ENCODE measurements at places on chromosomes 12 and 14.
A peak's percentile ranks its signal among the peaks of the same experiment; 100 is the strongest.

GRCh38 chr12:105212438-105212837 lies 23.5 kb downstream of the APPL2 start:
- DNase-seq = peak; percentile 100

DNA sequence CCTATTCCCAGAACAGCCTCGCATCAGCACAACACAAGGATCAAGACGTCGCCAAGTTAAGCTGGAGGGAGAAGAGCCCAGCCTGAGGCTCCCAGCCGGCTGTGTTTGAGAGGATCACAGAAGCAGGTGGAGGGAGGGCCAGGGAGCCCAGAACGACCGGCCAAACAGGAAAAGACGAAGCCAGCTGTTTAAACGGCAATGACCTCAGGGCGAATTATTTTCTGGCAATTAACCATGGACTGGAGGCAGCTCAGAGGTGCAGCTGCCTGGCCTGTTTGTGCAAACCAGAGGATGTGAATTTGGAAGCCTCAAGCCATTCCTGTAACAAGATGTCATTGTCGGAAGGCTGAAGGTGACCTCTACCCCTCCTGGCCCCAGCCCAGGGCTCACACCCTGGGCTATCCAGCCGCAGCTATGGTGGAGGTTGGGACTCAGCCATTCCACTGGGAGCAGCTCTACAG lies 175.8 kb upstream of the PRMT8 start:
- no peak for DNase-seq

DNA sequence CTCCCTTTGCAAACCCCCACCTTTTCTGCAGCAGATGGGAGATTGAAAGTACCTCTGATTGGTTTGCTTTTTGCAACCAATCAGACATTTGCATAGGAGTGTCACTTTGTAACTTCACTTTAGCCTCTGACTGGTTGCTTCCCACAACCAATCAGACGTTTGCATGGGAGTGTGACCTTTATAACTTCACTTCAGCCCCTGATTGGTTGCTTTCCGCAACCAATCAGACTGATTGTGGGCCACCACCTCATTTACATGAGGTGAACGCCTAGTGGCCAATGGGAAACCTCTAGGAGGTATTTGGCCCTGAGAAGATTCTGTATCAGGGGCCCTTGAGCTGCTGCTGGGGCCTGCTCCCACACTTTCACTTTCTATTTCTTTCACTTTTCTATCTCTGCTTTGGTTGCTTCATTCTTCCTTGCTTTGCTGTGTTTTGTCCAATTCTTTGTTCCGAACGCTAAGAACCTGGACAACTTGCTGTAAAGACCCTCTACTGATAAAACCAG lies 106.0 kb upstream of the PRICKLE1 start:
- DNase-seq = no peak

- no peak for DNase-seq
Observed at GRCh38 chr14:75259510-75259855, 19.1 kb upstream of the FOS start.

GRCh38 chr12:66859751-66860440 lies 181.0 kb upstream of the GRIP1 start:
- no peak for DNase-seq

GRCh38 chr14:101561145-101561896 lies at the start of gene DIO3:
Gene DIO3 (plus strand): TSS chr14:101561495.
- no peak for DNase-seq

GRCh38 chr12:120849765-120850164 lies 54.4 kb downstream of the SPPL3 start:
- peak; percentile 48 for DNase-seq

- DNase-seq = no peak
Observed at GRCh38 chr12:97276661-97277429, 185.8 kb upstream of the RMST start.

DNA sequence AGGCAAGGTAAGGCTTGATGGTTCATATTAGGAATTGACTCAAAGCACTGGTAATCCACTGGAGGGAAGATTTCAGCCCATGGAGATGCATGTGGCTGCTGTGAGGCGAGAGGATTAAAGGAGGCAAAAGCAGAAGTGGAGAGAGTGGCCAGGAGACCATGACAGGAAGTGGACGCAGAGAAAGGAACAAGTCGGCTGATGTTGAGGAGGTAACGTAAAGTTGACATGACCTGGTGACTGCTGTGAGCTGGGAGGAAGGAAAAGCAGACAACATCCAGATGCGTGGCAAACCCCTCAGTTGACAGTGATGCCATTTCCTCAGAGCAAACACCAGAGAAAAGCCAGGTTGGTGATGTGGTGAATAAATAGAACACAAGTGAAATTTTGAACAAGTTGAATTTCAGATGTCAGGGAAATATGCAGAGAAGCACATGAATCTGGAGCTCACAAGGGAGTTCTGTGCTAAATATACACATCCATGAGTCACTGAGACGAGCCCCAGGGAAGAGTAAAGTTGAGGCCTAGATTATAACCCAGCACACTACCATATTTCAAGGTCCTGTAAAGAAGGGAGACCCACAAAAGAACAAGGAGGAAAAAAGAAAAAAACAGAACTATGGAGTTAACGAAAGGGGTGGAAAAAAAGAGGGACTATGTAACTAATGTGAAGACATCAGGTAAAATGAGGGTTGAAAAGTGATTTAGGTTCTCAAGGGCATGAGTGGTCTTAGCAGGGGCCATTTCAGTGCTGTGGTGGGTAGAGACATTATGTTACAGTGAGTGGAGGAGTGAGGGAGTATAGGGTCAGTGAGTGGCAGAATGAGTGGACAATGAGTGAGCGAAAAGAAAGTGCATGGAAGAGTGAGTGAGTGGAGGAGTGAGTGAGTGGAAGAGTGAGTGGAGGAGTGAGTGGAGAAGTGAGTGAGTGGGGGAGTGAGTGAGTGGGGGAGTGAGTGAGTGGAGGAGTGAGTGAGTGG lies 61.6 kb upstream of the GZMB start:
- DNase-seq = no peak

DNA sequence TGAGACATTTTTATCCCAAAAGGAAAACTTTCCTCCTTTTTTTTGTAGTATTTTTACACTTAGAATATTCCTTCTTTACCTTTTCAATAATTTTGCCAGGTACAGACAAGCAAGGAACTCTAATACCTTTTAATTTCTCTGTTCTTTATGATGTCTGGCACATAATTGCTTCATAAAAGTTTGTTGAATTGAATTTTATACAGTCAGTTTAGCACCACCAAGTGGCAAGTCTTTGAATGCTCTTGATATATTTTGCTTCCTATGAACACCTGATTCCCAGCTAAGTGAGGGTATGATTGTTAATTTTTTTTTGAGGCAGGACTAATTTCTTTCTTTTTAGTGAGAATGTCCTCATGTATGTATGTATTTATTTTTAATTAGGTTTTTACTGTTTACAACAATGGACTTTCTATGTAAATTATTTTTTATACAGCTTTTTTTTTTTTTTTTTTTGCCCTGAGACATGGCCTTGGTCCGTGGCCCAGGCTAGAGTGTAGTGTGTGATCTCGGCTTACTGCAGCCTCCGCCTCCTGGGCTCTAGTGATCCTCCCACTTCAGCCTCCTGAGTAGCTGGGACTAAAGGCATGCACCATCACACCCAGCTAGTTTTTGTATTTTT lies 6.9 kb downstream of the TBC1D15 start:
- no peak for DNase-seq

DNA sequence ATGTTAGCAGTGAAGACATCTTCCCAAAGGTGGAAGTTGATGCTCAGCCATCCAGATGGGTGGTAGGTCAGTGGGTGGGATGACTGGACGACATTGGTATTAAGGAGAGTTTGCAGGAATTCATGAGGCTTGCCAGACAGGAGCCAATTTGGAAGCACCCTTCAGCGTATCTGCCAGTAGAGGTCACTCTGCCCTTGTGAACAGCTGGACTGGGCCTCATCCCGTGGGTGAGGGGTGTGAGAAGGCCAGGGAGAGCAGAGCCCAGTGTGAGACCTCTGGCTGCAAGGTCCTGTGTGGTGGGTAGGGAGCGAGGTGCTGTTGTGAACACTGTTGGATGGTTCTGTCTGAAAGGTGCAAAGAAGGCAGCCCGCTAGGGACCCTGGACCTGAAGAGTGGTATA lies 37.7 kb downstream of the SLC5A8 start:
- no peak for DNase-seq

- DNase-seq = no peak
Observed at GRCh38 chr14:69816216-69816615, 19.2 kb upstream of the SLC10A1 start.

DNA sequence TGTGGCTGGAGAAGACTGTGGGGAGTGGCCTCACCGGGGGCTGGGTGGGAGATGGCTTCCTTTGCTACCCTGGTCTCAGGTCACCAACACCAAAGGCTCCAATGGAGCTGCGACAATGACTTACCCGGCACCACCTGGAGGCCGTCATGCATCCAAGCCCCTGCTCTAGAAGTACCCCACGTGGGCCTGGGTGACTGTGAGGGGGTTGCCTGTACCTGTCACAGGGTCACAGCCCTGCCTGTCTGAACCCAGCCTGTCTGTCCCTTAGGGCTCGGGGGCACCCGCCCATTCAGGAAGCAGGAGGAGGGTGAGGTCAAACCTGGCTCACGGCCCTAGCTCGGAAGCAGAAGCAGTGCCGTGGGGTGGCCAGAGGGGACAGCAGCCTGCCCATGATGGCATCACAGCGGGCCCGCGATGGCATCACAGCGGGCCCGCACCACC lies 18.9 kb downstream of the ABCB9 start:
- no peak for DNase-seq

GRCh38 chr12:103679421-103680170 lies 92.5 kb downstream of the STAB2 start:
- no peak for DNase-seq

GRCh38 chr14:32244404-32244803 lies 41.3 kb upstream of the RNU6-8 start:
- no peak for DNase-seq

DNA sequence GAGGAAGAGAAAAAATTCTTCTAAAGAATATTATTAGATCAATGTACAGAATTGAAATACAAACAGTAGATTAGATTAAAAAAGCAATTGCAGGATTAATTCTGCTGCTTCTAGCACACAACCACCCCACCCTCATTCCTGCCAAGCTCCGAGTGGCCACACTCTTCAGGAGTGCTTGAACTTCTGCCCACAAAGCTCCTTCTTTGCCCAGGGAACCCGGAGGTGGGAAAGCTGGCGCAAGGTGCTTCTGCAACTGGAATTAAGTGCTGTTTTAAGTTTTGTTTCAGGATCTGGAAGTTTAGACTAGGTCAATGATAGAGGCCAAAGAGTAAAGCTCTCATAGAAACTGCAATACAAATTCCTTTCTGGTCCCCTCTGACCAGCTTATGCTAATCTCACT lies 94.1 kb upstream of the BMP4 start:
- DNase-seq = no peak

- no peak for DNase-seq
Observed at GRCh38 chr14:22185191-22185590, 403.8 kb downstream of the DAD1 start.

DNA sequence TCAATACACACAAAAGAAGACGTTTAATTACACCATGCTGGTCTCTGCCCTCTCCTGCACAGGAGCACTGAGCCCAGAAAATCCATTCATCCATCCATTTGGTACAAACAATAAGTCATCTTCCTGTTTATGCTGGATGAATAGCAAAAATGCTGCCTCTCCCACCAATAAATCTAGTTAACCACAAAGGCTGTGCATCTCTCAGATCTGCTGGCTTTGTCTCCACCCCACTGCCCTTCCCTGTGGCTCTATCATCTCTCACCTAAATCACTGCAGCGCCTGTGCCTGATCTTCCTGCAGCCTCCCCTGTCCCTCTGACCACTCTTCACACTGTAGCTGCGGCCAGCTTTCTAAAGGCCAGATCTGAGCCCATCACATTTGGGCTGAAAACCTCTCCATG lies 72.9 kb upstream of the DDX11 start:
- peak; percentile 74 for DNase-seq

DNA sequence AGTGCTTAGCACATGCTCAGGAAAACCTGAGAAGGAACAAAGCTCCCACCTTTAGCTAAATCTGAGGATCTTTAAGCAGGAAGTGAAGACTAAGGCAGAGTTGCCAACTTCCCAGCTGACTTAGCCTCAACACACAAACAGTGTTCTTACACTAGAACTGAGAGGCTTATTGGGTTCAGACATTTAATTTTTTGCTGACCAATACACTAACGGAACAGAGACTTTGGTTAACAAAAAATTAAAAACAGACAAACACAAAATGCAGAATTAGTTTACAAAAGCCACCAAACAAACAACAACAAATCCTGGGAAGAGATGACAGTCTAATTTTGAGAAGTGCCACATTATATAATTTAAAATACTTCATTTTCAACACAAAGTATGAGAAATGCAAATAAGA lies 1123.7 kb upstream of the ATXN7L3B start:
- no peak for DNase-seq

- peak; percentile 82 for DNase-seq
Observed at GRCh38 chr12:46386360-46386867, 13.8 kb upstream of the SLC38A2 start.

GRCh38 chr12:39224971-39225370 lies 217.9 kb downstream of the KIF21A start:
- no peak for DNase-seq

- DNase-seq = no peak
Observed at GRCh38 chr12:7265251-7265650, 38.6 kb upstream of the ACSM4 start.

GRCh38 chr12:60120199-60120598 lies 524.4 kb downstream of the SLC16A7 start:
- no peak for DNase-seq

DNA sequence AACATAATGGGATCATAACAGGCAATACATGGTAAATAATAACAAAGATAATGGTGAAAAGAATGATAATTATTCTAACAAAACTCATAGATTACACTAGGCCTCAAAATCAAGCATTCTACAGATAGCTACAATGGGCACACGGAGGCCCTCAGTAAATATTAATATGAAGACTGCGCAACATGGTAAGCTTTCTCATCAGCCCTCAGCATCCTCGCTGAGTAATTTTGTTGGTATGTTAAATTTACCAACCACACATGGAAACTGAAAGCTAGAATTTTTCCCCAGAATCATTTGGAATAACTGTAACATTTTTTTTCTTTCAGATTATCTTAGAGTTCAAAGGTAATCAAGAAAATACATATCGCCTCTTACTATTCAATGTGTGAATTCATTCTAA lies 74.2 kb upstream of the PYGL start:
- DNase-seq = no peak

- no peak for DNase-seq
Observed at GRCh38 chr12:72888693-72889092, 616.5 kb downstream of the TRHDE start.

GRCh38 chr12:24246934-24247333 lies 297.5 kb upstream of the SOX5 start:
- no peak for DNase-seq

GRCh38 chr12:106747973-106748436 lies 26.5 kb upstream of the RIC8B start:
- DNase-seq = no peak

- no peak for DNase-seq
Observed at GRCh38 chr12:22100958-22101748, 55.1 kb downstream of the CMAS start.

DNA sequence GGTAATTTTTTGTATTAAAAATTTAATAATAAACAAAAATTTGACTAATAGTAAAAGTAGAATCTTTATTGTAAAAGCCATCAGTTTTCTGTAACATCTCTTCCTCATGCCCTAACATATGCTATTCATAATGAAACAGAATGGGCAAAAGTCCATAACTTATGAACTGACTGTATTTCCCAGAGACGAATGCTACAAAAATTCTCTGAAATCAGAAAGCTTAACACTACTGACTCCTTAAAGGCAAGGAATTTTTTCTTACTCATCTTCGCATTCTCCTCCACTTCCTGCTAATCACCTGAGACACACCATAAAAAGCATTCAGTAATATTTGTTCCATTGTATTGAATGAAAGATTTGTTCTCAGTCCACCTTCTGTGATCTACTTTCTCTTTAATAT lies 17.6 kb downstream of the MON2 start:
- DNase-seq = no peak

GRCh38 chr12:108589028-108589839 lies 8.7 kb downstream of the TMEM119 start:
- DNase-seq = no peak

Data from SJSA1 (cell line).